ENCODE measurements at places on chromosomes 13 and 19.

DNA sequence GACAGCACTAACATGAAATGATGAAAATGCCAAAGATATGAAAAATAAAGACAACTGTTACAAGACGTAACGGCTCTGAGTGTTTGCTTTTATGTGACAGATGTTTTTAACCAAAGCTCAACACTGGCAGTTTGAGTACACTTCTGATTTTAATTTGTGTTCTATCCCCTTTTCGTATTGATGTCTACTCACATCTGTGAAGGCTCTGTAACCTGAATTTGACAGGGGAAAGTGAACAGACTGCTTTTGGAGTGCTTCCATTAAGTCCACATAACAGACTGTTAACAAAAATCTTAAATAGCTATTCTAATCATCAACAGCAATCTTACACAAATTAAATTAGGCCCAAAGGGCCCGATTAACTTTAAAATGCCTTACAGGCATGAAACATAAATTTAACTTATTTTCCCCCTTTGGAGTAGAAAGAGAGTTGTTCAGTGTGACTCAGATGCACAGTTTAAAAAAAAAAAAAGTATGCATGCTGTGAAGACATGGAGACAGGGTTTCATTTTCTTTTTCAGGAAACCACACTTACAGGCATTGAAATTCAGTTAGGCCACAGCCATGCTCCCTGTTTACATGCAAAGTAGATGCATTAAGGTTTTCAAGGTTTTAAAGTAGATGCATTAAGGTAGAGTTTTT lies 16.3 kb upstream of the RNASEH2B start:
- no peak for DNase-seq

GRCh38 chr13:76314495-76314894 lies 571.7 kb downstream of the KCTD12 start:
- DNase-seq: no peak

- no peak for DNase-seq
Observed at GRCh38 chr13:76106763-76107162, 470.6 kb downstream of the LMO7 start.

GRCh38 chr13:110166598-110166997 lies 140.4 kb downstream of the COL4A1 start:
- no peak for DNase-seq

DNA sequence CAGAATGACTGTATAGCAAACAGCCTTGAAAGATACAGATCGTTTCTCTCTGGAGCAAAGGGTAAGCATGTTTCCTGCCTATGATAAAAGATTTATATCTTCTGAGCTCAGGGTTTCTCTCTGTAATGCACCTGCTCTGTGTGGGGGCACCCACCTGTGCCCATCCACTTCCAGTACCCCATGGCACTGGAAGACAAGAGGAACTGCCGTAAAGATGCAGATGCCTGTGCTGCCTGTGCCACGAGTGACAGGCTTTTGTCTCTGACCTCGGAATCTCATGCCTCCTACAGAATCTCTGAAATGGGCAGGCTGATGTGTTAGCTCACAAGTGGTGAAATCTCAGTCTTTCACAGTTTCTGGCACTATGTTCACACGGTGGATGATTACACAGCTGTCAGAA lies 50.3 kb upstream of the ATP11A start:
- no peak for DNase-seq

DNA sequence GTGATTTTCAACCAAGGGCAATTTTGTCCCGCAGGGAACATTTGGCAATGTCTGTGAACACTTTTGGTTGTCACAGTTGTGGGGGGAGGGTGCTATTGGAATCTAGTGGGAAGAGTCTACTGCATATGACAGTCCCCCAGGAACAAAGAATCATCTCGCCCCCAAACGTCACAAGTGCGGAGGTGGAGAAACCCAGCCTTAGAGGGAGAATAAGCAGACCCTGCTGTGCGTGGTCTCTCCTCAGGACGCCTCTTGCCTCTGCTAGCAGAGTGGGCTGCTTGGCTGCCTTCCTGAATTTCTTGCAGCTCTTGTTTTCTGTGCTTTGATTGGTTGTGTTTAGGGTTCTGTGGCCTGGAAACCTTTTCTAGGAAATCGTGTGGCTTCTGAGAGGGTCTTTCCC lies 42.5 kb downstream of the NFIX start:
- no peak for DNase-seq

DNA sequence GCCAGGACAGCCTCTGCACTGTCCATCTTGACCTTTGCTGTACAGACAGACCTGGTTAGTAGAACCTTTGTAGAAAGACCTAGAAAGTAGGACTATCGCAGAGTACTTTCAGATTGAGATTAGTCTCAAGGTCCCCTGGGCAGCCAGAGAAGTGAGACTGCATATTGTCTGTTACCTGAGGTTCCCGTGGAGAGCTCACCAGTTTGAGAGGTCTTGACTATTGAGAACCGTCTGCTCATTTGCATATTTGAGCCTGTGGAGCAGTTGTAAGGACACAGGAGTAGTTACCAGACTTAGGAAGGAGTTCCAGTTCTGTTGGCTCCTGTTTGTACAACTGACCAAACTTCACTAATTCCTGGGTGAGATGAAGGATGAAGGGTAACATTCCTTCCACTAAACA lies 66.2 kb downstream of the SPATA13 start:
- no peak for DNase-seq

- no peak for DNase-seq
Observed at GRCh38 chr19:22783651-22784410, at the start of gene ZNF99. Gene ZNF99, minus strand, starts transcription at chr19:22784151. Its CDS starts 135 bp downstream, at chr19:22784016.

DNA sequence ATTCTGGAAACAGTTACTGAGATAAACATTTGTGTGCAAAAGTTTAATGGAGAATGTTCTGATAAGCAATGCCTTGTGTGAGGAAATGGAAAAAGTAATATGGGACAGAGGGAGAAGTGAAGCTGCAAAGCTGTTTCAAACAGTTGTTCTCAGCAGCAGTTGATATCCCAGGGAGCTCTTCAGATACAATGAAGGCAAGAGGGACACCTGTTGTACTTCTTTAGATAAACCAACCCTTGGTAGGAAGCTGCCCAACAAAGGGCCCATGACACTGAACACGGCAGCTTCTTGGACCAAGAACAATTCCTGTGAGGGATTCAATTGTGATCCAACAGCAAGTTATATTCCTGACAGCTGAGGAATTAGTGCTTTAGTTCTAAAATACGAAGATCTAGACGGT lies 894.3 kb upstream of the PCDH20 start:
- no peak for DNase-seq

- DNase-seq: no peak
Observed at GRCh38 chr19:31528261-31528660, 179.0 kb upstream of the TSHZ3 start.

DNA sequence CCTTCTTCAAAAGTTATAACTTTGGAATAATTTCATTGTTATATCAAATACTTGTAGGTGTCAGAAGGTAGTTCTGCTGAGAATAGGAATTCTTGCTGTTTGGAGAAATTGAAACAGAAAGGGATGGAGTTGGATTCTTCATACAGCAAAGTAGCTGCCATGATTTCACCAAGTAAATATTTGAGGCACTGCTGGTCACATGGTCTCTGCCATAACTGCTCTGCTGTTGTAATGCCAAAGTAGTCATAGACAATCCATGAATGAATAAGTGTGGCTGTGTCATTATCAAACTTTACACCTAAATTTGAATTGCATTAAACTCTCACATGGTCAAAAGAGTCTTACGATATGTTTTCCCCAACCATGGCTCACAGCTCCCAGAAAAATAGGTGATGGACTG lies 308.6 kb downstream of the GPC6 start:
- DNase-seq: no peak

GRCh38 chr19:57192993-57193392 lies 1.7 kb downstream of the ZNF264 start:
- DNase-seq: no peak

- DNase-seq: no peak
Observed at GRCh38 chr13:34343413-34343940, 525.5 kb downstream of the RFC3 start.

- no peak for DNase-seq
Observed at GRCh38 chr13:110444226-110444653, 117.3 kb downstream of the RAB20 start.

GRCh38 chr13:99403458-99403971 lies 96.3 kb upstream of the GPR183 start:
- DNase-seq: no peak

- DNase-seq: no peak
Observed at GRCh38 chr13:79079351-79079839, 326.7 kb downstream of the RBM26 start.

GRCh38 chr13:90016688-90017087 lies 1330.8 kb upstream of the MIR17HG start:
- no peak for DNase-seq

DNA sequence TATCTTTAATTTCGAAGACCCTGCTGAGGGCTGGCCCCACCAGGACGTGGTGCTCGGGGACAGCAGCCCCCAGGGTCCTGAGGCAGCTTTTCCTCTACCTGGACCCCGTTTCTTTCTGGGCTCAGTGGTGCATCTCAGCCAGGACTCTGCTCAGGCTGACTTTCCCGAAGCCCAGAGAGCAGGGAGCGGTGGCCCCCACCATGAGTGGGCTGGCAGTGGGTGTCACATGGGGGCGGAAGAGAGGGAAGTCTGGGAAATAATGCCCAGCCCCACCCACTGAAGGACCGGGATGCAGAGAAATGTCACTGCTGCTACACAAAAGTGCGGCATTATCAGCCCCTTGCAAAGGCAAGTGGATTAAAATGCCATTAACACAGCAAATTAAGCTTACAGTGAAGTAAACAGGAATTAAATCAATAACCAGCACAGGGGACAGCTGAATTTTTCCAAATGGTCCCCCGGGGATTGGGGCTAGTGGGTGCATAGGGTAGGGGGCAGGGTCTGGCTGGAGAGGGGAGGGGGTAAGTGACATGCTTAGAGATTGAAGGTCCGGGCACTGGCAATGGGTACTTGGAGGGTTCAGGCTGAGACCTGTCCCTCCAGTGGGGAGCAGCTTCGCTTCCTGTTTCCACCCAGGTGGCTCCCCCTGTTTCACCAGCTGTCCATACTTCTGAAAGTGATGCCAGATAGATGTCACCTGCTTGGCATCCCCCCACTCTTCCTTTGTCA lies 177.3 kb downstream of the URI1 start:
- no peak for DNase-seq

DNA sequence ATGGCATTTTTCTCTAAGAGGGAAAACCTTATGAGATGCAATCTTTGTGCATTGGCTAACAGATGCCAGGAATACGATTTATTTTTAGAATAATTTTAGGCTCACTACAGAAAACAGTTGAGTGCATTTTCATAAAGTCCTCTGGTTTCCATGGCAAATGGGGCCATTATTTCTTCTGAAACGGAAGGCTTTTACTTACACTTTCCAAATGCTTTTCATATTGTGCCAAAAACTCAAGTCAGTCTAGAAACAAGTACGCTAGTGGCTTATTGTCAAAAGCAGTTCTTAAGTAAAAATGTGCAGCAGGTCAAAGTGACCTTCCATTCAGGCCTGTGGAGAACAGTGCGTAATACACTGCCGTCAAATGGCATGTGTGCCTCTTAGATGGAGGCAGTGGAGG lies 628.7 kb downstream of the EFNB2 start:
- DNase-seq: no peak

- DNase-seq: no peak
Observed at GRCh38 chr13:98834254-98834960, 81.9 kb upstream of the SLC15A1 start.

Data from activated T-cell treated with anti-CD3 and anti-CD28 coated beads for 1 hour (primary cell).